ENCODE measurements at places on chromosomes 1 and 21.

DNA sequence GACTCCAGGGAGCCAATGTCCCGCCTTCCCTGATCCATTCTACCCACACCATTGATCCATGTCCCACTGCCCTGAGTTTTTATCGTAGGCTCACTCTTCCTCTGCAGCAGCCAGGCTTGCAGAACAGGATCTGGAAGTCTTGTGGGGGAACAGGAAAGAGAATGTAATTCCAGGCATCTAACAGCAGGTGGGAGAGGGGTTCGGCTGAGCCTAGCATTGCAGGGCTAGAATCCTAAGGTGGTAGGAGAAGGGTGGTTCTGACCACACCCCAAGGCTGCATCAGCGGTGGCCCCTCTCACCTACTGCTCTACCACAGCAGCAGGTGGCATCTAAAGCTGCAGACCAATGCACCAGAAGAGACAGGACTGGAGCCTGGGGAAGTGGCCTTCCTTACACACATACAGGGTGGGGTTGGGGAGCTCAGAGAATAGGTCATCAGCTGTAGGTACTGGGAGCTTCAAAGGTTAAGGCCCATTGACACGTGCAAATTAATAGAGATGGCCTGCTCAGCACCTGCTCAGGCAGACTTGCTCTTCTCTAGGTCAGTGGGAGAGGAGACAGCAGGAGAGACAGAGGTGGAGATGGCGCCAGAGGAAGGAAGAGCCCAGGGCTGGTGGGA is 20.5 kb downstream of the KNCN start:
- no peak for DNase-seq

GRCh38 chr1:167416506-167416905 is 101.8 kb downstream of the CD247 start:
- DNase-seq = no peak

DNA sequence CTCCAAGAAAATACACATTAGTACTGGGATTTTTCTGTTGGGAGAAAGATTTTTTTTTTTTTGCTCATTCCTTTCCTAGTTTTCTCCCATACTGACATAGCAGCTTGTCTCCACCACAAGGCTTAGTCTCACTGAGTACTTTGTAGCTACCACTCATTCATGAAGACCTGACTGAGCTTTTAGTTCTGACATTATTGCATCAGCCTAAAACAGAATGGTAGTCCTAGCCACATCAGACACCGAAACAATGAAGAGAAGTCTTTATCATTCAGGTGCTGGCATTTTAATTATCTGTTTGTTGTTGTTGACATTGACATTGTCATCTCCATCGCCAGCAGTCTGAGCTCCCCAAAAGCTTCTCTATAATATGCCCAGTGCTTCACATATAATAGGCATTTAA is 21.1 kb upstream of the C1orf21 start:
- no peak for DNase-seq

DNA sequence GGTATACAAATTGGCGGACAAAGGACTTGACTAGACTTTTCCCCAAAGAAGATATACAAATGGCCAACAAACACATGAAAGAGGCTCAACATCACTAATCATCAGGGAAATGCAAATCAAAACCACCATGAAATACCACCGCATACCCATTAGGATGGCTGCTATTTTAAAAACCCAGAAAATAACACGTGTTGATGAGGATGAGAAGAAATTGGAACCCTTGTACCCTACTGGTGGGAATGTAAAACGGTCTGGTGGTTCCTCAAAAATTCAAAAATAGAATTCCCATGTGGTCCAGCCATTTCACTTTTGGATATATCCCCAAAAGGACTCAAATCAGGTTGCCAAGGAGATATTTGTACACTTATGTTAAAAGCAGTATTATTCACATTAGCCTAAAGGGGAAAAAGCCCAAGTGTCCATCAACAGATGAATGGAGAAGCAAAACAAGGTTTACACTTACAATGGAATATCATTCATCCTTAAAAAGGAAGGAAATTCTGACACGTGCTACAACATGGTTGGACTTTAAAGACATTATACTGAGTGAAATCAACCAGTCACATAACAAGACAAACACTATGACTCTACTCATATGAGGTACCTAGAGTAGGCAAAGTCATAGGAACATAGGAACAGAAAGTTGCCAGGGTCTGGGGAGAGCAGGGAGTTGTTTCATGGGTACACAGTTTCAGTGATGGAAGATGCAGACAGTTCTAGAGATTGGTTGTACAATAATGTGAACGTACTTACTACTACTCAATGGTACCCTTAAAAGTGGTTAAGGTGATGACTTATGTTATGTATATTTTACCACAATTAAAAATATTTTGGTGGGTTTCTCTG is 17.0 kb downstream of the CD34 start:
- DNase-seq = no peak

DNA sequence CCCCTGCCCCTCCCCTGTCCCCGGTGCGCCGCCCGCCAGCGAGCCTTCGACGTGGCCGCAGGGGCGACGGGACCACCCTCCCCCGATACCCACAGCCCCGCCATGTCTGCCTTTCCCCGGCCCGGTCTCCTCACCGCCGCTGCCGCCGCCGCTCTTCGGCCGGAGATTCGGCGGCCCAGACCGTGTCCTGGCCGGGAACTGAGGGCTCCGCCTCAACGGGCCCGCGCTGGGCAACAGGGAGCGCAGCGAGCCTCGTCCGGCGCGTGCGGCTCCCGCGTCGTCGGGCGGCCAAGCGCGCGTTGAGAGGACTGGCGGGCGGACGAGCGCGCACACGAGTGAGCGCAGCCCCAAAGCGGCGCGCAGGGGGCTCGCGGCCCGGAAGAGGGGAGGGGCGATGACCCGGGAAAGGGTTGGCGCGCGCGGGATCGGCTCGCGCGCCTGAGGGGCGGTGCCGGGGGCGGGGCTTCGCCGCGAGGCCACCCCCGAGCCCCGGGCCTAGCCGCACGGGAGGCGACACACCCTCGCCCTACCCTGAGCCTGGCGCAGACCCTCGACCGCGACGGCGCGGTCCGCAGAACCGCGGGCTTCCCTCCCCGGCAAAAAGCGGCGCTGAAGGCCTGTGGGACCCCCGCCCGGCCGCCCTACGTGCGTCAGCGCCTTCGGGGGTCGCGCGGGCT is at the start of gene BTG3:
BTG3 (minus strand) TSS at position 337 of the 677 bp plus-strand sequence. CDS start 3,757 bp downstream, outside the sequence.
- DNase-seq = peak; percentile 84

- DNase-seq = no peak
Measured at GRCh38 chr1:147463022-147463421, 78.3 kb upstream of the BCL9 start.

- DNase-seq = no peak
Measured at GRCh38 chr1:151175041-151175741, 590 bp downstream of the TMOD4 start.

Data from DND-41 (cell line).